Renal pelvis (tissue), 12 donors: ENCODE measurements at places on chromosomes 6 and 20.

DNA sequence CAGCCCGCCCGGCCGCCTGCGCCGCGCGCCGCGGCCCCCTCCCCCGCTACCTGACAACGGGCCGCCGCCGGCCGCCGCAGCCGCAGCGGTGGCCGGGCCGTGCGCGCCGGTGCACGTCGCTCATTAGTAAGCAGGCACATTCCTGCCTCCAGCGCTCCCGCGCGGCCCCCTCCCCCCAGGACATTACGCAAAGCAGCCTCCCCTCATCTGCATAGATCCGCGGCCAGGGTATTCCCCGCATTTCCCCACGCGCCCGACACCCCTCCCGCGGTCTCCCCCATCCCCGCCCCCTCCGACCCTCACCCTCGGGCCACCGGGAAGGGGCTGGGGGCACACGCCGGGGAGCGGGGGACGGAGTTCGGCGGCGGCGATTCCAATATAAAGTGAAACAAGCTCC lies at the start of gene HIVEP2:
Gene HIVEP2 (minus strand): TSS at position 128 of the 397 bp plus-strand sequence. CDS start 170,438 bp downstream, outside the sequence.
- DNase-seq, result peak; percentile 85

- no peak for DNase-seq
Observed at GRCh38 chr6:29675561-29675960, 5.4 kb downstream of the ZFP57 start.

DNA sequence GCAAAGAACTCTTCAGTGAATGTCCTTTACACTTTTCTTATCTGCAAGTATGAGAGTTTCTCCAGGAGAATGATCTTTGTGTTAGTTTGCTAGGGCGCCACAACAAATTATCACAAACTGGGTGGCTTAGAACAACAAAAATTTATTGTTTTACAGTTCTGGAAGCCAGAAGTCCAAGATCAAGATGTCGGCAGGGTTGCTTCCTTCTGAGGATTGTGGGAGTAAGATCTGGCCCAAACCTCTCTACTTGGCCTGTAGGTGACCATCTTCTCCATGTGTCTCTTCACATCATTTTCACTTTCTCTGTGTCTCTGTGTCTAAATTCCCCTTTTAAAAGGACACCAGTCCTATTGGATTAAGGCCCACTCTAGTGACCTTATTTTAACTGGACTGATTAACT lies 103.0 kb downstream of the ADTRP start:
- DNase-seq, result no peak

GRCh38 chr6:19035461-19036195 lies 648.5 kb downstream of the RNF144B start:
- DNase-seq, result no peak

GRCh38 chr6:41707565-41708200 lies 27.7 kb downstream of the TFEB start:
- no peak for DNase-seq

- no peak for DNase-seq
Observed at GRCh38 chr20:41125530-41126457, 11.5 kb upstream of the PLCG1 start.

DNA sequence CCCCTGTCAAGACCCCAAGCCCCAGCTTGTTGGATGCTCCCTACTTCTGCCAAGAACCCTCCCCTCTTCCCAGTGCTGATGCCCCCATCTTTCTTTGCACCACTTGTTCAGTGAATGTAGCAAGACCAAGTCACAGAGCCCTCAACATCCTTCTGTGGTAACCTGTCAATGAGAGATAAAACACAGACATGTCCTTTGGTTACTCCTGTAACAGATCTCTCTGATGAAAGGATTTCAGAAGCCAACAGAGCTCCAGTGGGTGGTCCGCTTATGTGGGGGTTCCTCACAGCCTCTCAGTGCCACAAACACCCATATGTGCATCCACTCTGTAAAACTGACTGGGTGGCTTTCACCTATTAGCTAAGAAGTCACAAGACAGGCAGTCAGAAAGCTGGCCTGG lies 93.2 kb upstream of the CST7 start:
- DNase-seq, result no peak

DNA sequence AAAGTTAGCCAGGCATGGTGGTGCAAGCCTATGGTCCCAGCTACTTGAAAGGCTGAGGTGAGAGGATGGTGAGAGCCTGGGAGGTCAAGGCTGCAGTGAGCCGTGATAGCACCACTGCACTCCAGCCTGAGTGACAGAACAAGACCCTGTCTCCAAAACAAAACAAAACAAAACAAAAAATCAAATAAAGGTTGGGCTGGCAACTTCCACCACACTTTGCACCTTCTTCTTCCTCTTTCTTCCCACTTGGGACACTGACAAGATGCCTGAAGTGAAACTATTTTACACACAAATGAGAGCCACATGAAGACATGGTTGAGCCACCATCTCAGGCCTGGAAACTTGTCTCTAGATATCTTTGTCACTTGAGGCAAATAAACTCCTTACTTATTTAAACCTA lies 53.8 kb upstream of the CCDC28A start:
- DNase-seq, result no peak

- no peak for DNase-seq
Observed at GRCh38 chr20:50368813-50369224, 141.4 kb upstream of the PTPN1 start.
